Muscle of leg (tissue), 16 donors: ENCODE measurements at places on chromosomes 2 and 18. TPM values are rescaled to one million over a fixed set of nuclear protein-coding genes. Genes with fewer than 3 reads are reported as not detected.

Gene LINC00305
- polyA plus RNA-seq = not detected

Gene MALL
- 9.0 TPM for polyA plus RNA-seq

Gene TGFA
- polyA plus RNA-seq = 0.34 TPM

Gene IL1RN
- 4.0 TPM for polyA plus RNA-seq

Gene BOLL
- 1.4 TPM for polyA plus RNA-seq

Gene DTNA
- 81.0 TPM for polyA plus RNA-seq

Gene TSPYL6
- not detected for polyA plus RNA-seq

Gene PRKAG3
- polyA plus RNA-seq = 19.0 TPM

Gene MFSD2B
- 2.2 TPM for polyA plus RNA-seq

Gene SERPINB2
- 1.2 TPM for polyA plus RNA-seq

Gene PARD6G
- polyA plus RNA-seq = 9.6 TPM

Gene TMEM178A
- 16.1 TPM for polyA plus RNA-seq

Gene NEU4
- polyA plus RNA-seq = 5.0 TPM

Gene NTSR2
- polyA plus RNA-seq = not detected

Gene COMMD1
- polyA plus RNA-seq = 69.4 TPM

Gene ATP6V1C2
- 3.3 TPM for polyA plus RNA-seq

DNA sequence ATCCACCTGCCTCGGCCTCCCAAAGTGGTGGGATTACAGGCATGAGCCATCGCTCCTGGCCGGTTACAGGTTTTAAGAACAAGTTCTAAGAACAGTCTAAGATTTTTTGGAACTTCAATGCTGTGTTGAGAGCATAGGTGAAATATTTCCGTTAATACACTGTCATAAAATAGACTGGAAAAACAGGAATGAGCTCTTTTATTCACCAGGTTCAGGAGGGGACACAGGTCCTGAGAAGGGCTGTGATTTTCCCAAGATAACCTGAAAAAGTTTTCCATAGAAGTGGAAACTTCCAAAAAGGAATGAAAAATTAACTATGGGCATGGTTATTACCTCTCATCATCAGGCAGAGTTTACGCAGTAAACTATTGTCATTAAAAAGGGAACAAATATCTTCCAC, 97.6 kb upstream of the TMEM178A start:
- no peak for DNase-seq

GRCh38 chr2:72204156-72204785, 56.6 kb upstream of the CYP26B1 start:
- DNase-seq = peak; percentile 85

- DNase-seq = no peak
Observed at GRCh38 chr18:33536904-33537303, 41.1 kb upstream of the ASXL3 start.

GRCh38 chr2:97849881-97850528, 136.6 kb downstream of the ZAP70 start:
- DNase-seq = no peak

DNA sequence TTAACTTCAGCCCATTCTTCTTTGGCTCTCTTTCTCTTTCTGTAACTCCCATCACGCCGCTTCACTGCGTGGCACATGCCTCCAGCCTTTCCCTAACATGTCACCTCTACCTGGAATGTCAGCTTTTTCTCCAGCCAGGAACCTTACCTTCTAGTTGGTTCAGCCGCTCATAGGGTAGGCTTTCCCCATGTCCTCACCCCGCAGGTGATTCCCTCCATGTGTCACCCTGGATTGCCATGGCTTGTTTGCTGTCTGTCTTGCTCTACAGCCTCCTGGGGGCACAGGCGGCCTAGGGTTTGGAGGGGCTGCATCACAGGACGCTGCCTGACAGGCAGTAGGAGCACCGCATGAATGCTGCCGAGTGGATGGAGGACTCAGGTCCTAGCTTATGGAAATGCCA, 39.2 kb downstream of the ARHGEF4 start:
- no peak for DNase-seq

DNA sequence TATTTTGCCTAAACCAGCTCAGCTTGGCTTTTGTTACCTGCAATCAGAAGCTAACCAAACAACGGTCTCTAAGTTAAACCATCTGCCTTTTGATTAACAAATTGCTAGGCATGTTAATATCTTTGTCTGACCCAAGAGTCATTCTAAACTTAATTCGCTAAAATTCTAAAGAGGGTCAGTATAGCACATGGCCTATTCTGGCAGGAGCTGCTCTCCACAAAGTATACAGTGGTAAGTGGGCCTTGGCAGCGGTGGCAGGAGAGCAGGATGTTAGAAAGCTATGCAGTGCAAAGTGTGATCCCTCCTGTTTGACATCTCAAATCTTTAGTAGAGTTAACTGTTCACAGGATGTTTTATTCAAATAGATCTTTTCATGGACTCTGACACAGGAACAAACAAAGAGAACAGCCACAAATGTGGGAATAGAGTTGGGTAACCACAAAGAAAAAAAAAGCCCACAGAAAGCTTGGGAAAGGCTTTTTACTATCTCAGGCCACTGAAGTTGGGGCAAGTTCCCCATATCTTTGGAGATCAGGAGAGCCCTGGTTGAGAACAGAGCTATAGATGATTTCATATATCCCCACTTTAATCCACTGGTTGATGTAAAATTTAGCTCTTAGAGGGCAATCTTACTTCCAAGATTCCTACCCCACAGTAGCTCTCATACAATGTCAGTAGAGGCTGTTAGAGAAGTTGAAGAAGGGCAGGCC, 10.6 kb downstream of the CFAP210 start:
- DNase-seq = no peak

GRCh38 chr2:214242797-214243196, 168.1 kb upstream of the VWC2L start:
- no peak for DNase-seq

DNA sequence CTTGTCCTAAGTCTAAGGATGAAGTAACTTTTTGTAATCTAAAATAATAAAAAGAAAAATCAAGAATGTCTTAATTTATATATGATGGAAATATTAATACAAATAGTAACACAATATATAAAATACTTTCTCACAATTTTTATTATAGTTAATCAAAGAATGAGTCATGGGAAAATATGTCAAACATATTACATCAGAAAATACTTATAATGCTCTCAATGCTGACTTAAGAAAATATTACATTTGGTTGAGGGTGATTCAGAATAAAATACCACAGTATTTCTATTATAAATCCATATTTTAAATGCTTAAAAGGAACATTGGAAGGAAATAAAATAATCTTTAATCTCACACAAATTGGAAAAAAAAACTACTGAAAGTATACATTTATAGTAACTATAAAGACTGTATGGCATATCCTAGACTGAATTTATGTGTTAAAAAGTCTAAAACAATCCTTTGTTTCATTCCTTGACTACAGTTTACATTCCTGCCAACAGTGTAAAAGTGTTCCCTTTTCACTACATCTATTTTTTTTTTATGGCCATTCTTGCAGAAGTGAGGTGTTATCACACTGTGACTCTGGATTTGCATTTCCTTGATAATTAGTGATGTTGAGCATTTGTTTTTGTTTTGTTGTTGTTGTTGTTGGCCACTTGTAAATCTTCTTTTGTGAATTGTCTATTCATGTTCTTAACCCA, 1573.5 kb upstream of the ACVR2A start:
- no peak for DNase-seq

GRCh38 chr2:1259746-1260145, 153.5 kb upstream of the TPO start:
- DNase-seq = no peak

- DNase-seq = no peak
Observed at GRCh38 chr18:70973626-70974025, 684.8 kb downstream of the SOCS6 start.

- peak; percentile 80 for DNase-seq
Observed at GRCh38 chr2:197674591-197674990, 796 bp downstream of the RFTN2 start.

- DNase-seq = no peak
Observed at GRCh38 chr2:226652983-226653765, 146.4 kb downstream of the IRS1 start.

- no peak for DNase-seq
Observed at GRCh38 chr2:163266772-163267171, 428.2 kb upstream of the KCNH7 start.

DNA sequence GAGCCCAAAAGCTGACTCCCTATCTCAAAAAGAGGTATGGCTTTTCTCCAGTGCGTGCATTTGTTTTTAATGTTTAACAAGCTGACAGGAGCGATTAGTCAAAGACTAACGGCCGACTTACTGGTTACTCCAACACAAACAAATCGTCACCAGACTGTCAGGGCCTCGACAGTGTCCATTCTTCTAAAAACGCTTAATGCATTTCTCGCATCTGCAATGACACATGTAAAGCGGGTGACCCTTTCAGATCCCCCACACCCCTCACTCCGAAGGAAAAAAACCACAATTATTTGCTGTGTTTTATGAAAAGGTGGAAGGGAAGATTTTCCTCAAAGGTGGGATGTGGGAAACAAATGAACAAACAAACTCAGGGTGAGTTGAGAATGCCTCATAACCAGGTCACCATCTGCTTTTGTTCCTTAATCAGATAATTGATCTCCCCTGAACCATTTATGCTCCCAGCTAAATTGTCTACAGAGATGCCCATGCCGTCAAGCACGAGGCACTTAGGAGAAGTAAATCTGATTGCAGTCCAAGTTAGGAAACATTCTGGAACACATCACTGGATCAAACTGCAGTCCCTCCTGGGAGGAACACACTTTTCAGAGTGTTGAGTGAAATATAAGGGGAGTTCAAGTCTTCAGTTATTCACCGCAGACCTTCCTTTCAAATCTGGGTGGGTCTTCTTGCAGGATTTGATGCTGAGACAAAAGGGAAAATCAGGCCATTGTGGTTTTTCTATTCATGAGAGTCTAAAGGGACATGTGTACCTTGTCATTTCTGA, 340.8 kb downstream of the CMPK2 start:
- no peak for DNase-seq

DNA sequence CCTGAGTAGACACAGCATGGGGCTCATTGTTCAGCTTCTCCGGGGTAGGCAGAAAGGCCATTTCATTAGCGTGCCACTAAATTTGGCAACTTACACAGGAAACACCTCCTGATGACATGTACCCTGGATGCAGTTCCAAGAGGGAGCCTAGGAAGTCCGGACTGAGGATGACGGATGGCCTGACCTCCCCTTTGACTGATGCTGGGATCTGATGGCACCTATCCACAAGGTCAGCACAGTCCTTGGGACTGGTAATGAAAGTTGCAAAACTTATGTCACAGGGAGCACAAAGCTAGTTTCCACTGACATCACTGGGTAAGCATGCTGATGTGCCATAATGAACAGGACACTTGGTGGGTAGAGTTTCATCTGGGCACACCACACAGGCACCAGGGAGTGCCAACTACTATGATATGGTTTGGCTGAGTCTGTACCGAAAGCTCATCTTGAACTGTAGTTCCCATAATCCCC, 126.7 kb upstream of the ARL4C start:
- peak; percentile 11 for DNase-seq

GRCh38 chr18:39113790-39114189, 1548.2 kb upstream of the CELF4 start:
- DNase-seq = no peak

GRCh38 chr18:7572822-7573221, 5.7 kb downstream of the PTPRM start:
- no peak for DNase-seq

- DNase-seq = no peak
Observed at GRCh38 chr2:47303341-47304148, 99.4 kb upstream of the MSH2 start.
